ENCODE measurements at places on chromosomes 7 and 10.

DNA sequence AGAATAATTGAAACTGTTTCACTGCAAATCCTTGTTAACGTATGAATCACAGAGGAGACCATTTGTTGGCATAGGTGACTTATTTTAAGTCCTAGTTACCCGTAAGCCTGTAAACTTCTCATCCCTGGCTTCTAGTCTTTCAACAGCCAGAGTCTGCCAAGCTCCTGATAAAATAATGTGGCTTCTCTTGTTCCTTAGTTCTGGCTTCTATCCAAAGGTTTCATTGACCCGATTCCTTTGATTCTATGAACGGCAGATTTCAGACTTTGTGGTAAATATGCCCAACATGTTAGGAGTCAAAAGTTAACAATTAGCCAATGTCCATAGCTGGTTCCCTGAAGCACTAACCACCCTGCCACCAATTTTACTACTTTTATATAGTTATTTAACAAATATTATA lies 23.3 kb downstream of the DNAH11 start:
- no peak for DNase-seq

DNA sequence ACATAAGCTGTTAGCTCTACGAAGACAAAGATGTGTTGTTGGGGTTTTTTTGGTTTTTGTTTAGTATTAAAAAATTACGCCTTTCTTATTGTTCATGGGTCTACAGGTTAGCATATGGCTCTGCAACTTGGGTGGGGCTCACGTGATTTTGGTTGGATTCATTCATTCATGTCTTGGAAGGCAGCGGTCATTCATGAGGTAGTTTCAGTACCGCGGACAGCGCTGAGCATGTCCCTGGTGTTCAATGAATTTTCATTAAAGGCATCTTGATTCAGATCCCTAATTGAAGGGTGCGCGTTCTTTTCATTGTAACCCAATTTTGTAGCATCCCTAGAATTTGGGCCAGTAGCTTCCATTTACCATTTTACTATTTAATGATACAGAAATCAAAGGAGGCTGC lies 42.9 kb upstream of the TCERG1L start:
- no peak for DNase-seq

DNA sequence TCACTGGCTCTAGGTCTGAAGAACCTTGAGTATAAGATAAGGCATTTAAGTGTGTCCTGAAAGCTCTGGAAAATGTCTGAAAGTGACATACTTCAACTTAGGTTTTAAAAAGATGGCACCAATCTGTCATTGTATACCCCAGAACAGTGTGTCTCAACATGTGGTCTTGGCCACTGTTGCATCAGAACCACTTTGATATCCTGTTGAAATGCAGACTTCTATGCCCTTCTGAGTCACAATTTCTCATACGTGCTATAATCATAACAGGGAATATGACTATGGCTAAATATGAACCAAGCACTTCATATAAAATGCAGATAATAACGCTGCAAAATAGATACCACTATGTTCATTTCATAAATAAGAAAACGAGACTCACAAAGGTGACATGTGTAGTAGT lies 38.0 kb upstream of the GPAM start:
- DNase-seq = no peak

GRCh38 chr7:134552105-134552504 lies 3.2 kb downstream of the AKR1B15 start:
- DNase-seq = no peak

DNA sequence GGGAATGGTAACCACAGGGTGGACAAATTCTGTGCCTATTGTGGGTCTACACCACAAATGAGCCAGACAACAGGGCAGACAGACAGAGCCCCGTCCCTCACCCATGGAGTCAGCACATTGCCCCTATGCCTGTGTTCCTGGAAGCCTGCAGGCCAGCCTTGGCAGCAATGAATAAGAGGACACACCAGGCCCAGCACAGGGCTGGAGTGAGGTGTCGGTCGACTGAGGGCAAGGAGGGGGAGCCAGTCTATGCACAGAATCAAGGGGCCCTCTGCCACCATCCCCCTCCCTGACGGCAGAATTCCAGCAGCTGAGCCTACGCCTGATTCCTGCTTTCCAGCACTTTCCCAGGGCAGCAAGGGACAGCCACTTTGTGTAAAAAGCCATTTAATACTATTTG lies 98.2 kb downstream of the CALN1 start:
- DNase-seq = no peak

DNA sequence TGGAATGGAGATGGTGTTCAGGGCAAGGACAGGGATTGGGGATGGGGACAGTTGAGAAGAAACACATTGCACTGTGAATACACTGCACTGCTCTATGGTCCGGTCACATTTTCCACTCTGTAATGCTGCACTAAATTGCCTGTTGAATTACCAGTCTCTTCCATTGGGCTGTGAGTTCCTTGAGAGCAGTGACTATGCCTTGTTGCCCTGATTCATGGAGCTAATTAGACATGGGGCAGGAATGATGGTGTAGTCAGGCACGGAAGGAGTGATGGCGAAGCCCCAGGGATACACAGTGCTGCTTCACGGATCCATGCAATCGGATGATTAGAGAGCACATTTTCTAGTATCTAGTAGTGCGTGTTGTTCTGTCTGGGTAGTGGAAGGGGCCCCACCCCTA lies 25.4 kb upstream of the GPAM start:
- no peak for DNase-seq

DNA sequence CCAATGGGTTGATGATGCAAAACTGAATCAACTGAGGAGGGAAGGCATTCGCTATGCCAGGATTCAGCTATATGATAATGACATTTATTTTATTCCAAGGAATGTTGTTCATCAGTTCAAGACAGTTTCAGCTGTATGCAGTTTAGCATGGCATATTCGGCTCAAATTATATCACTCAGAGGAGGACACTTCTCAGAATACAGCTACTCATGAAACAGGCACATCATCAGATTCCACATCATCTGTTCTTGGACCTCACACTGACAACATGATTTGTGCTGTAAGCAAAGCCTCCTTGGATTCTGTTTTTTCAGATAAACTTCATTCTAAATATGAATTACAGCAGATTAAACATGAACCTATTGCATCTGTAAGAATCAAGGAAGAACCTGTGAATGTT lies 19.7 kb downstream of the TMEM60 start:
- DNase-seq = no peak

DNA sequence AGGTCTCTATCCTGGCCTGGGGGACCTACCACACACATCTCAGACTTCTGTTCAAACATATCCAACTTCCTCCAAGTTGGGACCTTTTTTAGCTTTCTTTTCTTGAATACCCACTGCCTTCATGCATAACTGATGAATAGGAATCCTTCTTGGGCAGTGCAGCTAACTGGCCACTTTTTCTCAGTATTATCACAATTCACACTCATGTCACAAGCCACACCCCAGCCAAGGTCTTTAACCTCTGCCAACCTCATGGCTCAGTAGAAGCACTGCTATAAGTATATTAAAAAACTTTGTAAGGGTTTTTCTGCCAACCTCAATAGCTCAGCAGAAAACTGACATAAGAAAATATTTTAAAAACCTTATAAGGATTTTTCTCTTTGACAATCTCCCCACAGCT lies 44.5 kb downstream of the HHEX start:
- no peak for DNase-seq

DNA sequence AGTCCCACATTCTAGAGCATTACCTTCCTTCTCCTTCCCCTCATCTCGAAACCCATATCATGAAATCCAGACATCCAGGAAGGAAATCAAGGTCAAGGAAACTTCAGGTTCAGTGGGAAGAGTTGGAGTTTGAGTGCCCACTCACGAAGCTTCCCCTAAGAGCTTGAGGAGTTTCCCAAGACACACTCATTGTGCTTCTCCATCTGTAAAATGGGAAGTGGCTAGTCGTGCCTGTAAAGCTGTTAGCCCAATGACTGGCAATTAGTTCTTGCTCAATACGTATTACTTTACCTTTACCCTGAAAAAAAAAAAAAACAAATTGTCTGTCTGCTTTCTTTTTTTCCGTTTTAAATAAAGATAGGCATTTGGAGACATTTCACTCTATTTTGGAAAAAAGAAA lies 42.3 kb downstream of the GPAM start:
- DNase-seq = no peak

- DNase-seq = no peak
Observed at GRCh38 chr7:11213266-11213665, 239.6 kb downstream of the PHF14 start.

GRCh38 chr10:47337310-47337709 lies 10.9 kb upstream of the RBP3 start:
- DNase-seq = no peak

DNA sequence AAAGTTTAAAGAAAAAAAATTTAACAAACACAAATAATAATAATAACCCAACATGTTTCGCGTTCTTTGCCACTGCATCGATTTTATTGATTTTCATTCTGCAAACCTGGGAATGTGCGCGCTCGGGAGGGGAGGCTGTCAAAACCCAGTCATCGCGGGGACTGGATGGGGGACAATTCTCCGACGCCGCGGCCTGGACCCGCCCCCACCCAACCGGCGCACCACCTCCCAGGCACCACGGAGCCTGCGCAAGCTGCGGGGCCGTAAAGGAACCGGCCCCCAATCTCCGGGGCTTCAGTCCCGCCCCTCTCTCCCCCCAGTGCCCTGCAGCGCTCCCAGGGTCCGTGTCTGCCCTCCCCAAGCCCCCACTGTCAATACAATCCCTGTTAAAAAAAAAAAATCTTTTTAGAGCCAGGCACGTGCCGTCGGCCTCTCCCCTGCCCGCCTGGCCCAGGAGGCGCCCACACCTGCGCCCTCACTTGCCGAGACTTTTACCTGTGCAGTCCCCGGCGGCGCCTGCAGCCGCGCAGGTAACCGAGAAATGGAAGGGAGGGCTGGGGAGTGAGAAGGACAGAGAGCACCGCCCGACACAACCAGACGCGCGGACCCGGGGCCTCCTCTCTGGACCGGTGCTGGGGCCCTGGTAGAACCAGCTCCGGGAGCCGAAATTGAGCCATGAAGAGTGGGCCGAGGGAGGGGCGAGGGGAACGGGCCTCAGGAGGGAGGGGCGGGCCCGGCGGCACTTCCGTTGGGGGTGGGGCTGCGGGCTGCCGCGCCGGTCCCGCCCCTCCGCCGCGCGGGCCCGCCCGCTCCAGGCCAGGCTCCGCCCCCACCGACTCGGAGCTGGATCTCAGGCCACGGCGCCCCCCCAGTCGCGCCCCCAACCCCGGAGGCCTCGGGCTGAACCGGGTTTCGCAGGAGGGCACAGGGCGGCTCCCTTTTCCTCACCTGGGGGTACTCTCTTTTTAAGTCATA lies 7.6 kb upstream of the ZNF503 start:
- no peak for DNase-seq

DNA sequence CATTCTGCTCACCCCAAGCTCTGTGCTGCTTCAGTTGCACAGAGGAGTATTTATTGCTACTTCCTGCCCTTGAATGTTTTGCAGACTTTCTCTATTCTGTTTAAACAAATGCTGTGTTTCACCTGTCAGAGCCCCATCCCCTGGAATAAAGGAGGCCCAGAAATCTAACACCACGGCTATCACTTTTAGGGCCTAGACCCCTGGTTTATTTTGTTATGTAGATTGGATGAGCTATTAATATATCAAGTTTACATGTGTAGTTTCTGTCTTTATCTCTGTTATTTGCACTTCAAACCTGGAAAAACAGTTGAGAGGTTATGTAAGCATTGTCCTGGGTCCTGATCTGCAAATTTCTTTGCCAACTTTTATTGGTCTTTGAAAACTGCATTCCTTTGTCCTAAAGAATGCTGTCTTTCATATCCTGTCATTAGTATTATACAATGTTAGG lies 630.1 kb downstream of the PARD3 start:
- no peak for DNase-seq

DNA sequence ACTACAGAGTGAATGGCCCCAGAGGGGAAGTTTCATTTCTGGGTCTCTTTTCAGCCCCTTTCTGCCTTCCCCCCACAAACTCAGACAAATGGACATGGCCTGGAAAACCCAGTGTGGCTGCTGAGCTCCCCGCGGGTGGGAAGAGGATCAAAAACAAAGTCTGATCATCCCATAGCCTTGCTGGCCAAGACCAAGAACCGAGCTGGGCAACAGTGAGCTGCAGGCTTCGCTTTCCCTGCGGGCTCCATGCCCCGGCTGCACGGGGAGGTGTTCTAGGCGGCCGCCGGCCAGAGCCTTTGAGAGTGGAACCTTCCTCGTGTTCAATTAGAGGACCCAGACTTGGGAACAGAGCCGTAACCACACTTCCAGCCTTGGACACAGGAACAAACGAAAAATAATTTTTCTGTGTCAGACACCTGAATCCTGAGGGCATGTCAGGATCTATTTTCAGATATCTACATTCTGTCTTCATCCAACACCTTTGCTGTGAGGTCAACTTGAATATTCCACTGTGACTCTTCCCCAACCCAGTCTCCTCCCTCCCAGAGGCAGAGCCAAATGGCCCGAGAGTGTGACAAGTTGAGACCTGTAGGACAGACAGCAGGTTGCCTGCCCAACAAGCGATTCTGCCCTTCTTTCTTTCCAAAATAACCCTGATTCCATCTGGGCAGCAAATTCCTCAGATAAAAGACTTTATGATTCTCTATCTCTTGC lies 26.0 kb downstream of the WDR86 start:
- no peak for DNase-seq

GRCh38 chr10:79401015-79401921 lies 44.2 kb downstream of the ZCCHC24 start:
- no peak for DNase-seq

DNA sequence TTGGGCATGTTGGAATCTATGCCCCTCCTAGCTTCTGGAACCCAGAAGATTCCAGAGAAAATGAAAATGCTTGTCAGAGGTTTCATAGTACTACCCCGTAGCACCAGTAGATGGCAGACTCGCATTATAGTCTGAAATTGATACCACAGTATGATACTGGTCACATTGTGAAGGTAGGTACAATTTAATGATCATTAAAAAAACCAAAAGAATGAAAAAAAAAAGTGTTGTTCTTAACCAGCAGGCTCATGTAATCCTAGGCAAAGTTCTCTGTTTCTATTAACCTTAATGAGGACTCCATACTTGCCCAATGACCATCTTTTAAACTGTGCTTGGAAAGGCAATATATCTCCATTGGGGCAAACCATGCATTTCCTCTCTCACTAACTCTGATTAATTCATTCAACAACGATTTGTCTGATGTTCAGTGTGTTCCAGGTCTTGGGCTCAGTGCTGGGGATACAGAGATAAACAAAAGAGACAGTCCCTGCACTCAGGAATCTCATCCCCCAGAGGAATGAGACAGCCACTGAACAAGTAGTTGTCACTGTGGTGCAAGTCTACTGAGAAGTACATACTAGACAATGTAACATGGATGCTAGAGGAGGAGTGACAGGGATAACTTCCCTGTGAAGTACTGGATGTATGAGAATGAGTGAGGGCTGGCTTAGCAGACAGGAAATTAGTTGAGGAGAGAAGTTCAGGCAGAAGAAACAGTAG lies 223.5 kb upstream of the PHYHIPL start:
- DNase-seq = peak; percentile 29

GRCh38 chr7:112770051-112770450 lies 20.1 kb downstream of the TMEM168 start:
- DNase-seq = no peak

DNA sequence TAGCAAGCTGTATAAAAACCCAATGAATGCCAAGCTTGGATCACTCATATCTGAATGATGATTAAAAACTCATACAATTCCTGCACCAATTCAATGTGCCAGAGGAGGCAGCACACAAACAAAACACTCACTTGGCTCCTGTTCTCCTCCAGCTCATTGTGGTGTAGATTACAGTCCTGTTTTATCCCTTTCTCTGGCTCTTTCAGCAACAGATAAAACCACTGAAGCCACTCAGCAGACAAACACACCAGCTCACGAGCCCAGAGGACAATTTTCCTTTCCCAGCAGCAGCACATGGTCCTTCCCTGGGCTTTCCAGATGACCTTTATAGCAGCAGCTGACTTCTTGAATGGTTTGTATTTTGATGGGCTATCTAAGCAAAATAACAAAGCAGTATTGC lies 107.3 kb upstream of the STARD3NL start:
- DNase-seq = no peak

- no peak for DNase-seq
Observed at GRCh38 chr7:135828604-135829003, 80.0 kb upstream of the FAM180A start.
